ENCODE measurements at places on chromosomes 6 and 20.

GRCh38 chr20:49969946-49970345 is 12.8 kb upstream of the SNAI1 start:
- DNase-seq: no peak

- no peak for DNase-seq
Measured at GRCh38 chr20:59825563-59825920, 107.9 kb downstream of the SYCP2 start.

GRCh38 chr6:29916741-29917140 is 25.6 kb upstream of the HLA-A start:
- no peak for DNase-seq

DNA sequence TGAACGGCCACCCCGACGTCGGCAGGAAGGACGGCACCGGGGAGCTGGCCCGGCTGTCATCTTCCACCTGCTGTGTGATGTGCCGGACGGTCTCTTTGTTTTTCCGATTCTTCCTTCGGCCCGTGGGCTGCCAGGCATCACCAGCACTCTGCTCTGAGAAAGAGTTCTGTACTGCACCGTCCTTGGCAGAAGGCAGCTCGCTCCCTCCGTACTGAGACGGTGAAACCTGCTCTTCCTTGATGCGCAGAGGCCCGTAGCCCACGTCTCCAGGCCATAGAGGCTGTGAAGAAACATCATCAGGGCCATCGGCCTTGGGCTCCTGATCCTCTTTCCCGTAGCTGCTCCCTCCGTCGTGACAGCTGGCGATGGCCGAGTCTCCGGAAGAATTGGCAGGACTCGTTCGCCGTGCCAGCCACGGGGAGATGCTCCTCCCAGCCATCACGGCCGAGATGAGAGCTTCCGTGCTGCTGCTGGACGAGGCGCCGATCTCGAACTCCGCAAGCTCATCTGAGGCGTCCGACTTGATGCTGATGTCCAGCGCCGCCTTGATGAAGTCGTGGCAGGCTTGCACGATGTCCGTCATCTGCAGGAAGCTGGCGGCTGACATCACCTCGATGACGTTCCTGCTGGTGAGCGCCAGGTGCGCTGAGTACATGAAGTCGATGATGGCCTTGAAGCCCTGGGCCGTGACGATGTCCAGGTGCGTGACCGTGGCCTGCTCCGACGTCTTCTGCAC is 41.1 kb downstream of the ZBTB46 start:
- no peak for DNase-seq

DNA sequence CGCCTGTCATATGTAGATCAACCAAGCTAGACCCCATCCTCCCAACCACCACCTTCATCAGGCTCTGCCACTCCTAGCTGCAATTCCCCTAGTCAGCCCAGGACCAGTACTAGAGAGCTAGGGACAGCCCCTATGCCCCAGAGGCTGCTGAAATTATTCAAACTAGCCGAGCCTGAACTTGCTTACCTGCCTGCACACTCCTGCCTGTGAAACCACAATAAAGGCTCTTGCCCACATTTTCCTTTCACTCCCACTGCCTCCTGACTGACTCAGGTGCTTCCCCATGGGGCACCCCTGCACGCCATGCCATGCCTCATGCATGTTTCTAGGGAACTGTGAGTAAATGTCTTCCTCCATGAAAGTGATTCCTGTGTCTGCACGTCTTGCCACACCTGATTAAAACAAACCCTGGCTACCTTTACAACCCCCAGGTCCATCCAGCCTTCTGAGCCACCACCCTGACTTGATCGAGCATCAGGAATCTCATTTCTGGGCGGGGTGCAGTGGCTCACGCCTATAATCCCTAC is 66.5 kb upstream of the IER3 start:
- no peak for DNase-seq

Measured in amygdala (tissue), 56 donors.